ENCODE measurements at places on chromosomes 6 and 20. TPM values are rescaled to one million over a fixed set of nuclear protein-coding genes. Genes with fewer than 3 reads are reported as not detected.

DNA sequence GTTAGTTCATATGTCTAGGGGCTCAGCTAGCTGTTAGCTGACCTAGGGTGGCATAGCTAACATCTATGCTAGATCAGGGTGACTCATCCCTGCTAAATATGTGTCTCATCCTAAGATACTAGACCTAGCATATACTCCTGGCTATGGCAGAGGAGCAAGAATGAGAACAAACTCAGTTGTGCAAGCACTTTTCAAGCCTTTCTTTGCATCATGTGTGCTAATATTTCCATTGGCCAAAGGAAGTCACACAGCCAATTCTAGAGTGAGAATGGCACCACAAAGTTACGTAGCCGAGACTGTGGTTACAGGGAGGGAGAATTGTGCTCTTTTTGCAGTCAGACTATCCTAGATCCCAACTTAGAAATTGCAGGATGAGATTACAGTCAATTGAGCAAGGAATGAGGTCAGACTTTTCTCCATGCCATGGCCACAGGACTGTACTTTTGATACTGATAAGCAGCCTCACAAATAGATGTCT is 78.7 kb downstream of the PLCB4 start:
- no peaks in the 10 kb centered on the region for H3K36me3 ChIP-seq
- H3K4me3 ChIP-seq: no peak overlapping the region
- DNase-seq: no peak
- H3K27ac ChIP-seq: no peak overlapping the region
- no peaks in the 10 kb centered on the region for H3K27me3 ChIP-seq

DNA sequence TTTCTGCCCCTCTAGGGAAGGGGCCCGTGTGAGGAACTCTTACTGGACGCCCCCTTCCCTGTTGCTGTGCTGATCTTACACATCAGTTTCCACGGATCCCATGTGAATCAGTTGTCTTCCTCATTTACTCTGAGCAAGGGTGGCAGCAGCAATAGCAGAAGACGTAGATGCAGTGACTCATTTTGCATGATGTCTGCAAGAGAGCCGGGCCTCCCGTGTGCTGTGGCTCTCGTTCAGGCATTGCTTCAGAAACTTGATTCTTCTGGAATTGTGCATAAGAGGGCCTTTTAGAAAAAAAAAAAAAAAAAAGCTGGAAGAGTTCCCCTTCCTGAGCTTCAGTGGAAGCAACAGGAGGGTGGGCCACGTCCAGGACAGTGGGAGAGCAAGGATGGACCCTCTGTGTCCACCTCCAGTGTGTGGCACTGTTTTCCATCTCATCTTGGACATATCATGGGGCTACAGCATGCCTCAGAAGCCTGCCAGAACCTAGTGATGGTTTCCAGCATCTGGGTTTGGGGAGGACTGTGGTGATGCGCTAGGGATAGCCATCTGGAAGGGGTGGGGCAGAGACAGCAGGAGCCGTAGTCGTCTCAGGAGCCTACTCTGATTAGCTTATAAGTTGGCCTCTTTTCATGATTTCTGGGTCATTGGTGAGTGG is 62.1 kb downstream of the FOXO3 start:
- H3K36me3 ChIP-seq: peaks cover 1% of the 10 kb centered on the region
- no peak overlapping the region for H3K27ac ChIP-seq

DNA sequence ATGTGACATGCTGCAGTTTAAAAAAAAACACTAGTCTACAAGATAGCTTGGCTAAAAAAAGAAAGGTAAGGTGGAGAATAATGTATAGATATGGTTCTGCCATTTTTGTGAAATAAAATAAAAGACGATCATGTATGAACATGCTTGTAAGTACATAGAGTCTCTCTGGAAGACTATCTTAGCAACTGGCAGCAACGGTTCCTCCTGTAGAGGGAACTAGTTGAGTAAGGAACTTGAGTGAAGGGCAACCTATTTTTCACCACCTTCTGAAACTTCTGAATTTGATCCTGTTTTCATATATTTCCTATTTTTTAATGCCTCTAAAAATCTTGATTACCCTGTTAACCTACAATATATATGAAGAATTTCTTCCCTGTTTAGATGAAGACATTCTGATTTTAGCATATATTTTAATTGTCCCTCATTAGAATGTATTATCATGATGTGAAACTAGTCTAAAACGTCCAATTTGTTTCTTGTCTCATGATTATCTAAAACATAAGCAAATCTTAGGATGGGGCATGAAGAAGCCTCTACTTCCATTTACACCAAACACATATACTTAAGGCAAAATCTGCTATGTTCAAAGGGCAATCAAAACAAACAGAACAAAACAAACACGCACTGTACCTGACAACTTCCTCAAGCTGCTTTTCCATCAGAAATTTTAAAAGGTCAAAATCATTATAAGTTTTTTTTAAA is 202.5 kb downstream of the ISM1 start:
- H3K27ac ChIP-seq: no peak overlapping the region
- H3K4me1 ChIP-seq: no peaks in the 10 kb centered on the region
- no peaks in the 10 kb centered on the region for H3K36me3 ChIP-seq
- H3K27me3 ChIP-seq: no peaks in the 10 kb centered on the region

- H3K4me3 ChIP-seq: no peak overlapping the region
- H3K27me3 ChIP-seq: peaks cover 12% of the 10 kb centered on the region
- no peaks in the 10 kb centered on the region for H3K36me3 ChIP-seq
- H3K27ac ChIP-seq: no peak overlapping the region
- no peak for DNase-seq
These were observed 113.7 kb upstream of the ENPP5 start for GRCh38 chr6:46284475-46284874.

DNA sequence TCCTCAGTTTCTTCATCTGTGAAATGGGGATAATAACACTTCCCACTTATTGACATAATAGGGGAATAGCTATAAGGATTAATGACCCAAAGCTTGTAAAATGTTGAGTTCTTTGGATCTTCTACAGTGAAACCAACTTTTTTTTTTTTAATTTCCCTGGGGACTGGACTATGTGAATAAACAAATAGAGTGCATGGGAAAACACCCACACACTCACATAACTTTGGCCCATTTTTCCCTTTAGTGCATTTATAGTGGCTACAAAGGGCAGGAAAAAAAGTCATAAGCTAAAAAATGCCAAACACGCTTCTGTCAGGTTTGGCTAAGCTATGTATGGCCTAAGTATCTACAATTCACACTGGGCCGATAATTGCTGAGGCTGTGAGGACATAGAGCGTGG is 406.2 kb upstream of the JAG1 start:
- no peaks in the 10 kb centered on the region for H3K36me3 ChIP-seq
- H3K4me1 ChIP-seq: no peaks in the 10 kb centered on the region
- no peak overlapping the region for H3K27ac ChIP-seq
- no peak for DNase-seq

- H3K4me3 ChIP-seq: no peak overlapping the region
- no peaks in the 10 kb centered on the region for H3K36me3 ChIP-seq
- H3K27me3 ChIP-seq: no peaks in the 10 kb centered on the region
- H3K4me1 ChIP-seq: no peaks in the 10 kb centered on the region
- no peak for DNase-seq
These were observed 69.6 kb downstream of the TFAP2C start for GRCh38 chr20:56698749-56699148.

GRCh38 chr6:10338151-10338550 is 76.7 kb downstream of the TFAP2A start:
- DNase-seq: no peak
- no peaks in the 10 kb centered on the region for H3K4me1 ChIP-seq
- no peak overlapping the region for H3K4me3 ChIP-seq
- no peaks in the 10 kb centered on the region for H3K27me3 ChIP-seq

DNA sequence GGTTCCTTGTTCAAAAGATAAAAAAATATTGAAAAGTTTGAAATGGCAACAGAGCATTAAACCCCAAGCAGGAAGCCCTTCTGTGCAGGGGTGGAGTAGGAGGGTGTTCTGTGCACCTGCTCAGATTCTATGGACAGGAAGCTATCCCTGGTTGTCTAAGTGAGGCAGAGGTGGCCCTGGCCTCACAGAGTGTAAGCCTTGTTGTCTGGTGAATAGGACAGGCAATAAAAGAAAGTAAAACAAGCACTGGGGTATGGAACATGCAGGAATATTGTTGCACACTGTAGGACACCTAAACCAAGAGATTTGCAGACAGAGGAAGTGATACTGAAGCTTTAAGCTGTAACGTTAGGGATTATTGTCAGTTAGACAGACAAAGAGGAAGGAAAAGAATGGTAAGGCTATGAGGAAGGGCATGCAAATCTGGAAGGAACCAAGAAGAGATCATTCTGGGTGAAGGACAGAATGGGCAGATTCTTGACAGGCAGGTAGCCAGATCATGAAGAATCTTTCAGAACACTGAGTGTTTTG is 66.8 kb downstream of the TBC1D7 start:
- no peak overlapping the region for H3K4me3 ChIP-seq
- no peak overlapping the region for H3K27ac ChIP-seq
- DNase-seq: no peak
- H3K36me3 ChIP-seq: peaks cover 4% of the 10 kb centered on the region
- peaks cover 5% of the 10 kb centered on the region for H3K4me1 ChIP-seq

DNA sequence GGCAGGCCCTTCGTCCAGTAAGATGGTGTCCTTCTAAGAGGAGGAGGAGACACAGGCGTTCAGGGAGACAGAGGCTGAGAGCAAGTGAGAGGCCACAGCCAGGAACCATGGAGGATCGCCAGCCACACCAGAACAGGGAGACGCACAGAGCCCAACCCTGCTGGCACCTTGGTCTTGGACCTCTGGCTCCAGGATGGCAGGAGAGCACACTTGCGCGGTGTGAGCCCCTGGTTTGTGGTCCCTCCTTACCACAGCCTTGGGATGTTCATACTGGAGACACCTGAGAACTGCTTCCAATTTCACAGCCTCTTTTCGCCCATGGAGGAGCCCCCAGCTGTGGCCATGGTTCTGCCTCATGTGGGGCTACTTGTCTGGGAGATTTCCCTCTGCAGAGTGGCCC is 222.4 kb downstream of the DLL1 start:
- peaks cover 8% of the 10 kb centered on the region for H3K36me3 ChIP-seq
- no peak overlapping the region for H3K4me3 ChIP-seq
- no peak overlapping the region for H3K27ac ChIP-seq
- H3K27me3 ChIP-seq: peaks cover 37% of the 10 kb centered on the region
- peaks cover 2% of the 10 kb centered on the region for H3K4me1 ChIP-seq
- no peak for DNase-seq

GRCh38 chr20:47019121-47019824 is 124.6 kb downstream of the EYA2 start:
- H3K4me1 ChIP-seq: no peaks in the 10 kb centered on the region
- peaks cover 25% of the 10 kb centered on the region for H3K27me3 ChIP-seq
- no peak overlapping the region for H3K27ac ChIP-seq
- no peaks in the 10 kb centered on the region for H3K36me3 ChIP-seq
- no peak overlapping the region for H3K4me3 ChIP-seq

DNA sequence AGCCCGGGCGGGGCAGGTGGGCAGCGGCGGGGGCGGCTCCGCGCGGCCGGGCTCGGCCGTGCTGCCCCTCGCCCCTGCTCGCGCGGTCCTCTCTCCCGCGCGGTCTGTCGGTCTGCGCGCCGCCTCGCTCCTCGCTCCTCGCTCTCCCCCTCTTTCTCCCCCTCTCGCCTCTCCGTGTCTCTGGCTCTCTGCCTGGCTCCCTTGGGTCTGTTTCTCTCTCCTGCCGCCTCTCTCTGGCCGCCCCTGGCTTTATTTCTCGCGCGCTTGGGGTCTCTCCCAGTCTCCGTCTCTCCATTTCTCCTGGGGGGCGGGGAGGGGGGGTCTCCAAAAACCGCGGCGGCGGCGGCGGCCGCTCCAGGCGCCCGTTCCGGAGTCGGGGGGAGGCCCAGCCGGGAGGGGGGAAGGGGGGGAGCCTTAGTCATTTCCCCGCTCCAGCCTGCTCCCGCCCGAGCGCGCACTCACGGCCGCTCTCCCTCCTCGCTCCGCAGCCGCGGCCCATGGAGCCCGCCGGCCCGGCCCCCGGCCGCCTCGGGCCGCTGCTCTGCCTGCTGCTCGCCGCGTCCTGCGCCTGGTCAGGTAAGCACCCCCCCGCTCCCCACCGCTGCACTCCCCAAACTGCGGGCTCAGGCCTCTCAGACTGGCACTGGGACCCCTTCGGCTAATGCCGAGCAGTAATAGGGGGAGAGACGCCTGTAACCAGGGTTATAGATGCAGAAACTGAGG is at the start of gene SIRPA:
TSS of gene SIRPA (plus strand) at position 457 of the 723 bp plus-strand sequence. CDS start at position 498, 41 bp downstream.
- no peak within 1 kb of the TSS for H3K27ac ChIP-seq
- no peaks in the 10 kb centered on the region for H3K36me3 ChIP-seq
- no peak for DNase-seq
- H3K27me3 ChIP-seq: peaks cover 56% of the 10 kb centered on the region
- peak within 1 kb of the TSS; percentile 66 for H3K4me3 ChIP-seq
- H3K4me1 ChIP-seq: peaks cover 2% of the 10 kb centered on the region

GRCh38 chr6:149438855-149439254 is 38.8 kb downstream of the SUMO4 start:
- peaks cover 2% of the 10 kb centered on the region for H3K27me3 ChIP-seq
- no peak overlapping the region for H3K4me3 ChIP-seq
- no peak for DNase-seq
- no peaks in the 10 kb centered on the region for H3K36me3 ChIP-seq
- peaks cover 14% of the 10 kb centered on the region for H3K4me1 ChIP-seq

The GMEB2 gene
- 20.5 TPM for total RNA-seq

The CALHM4 gene
- total RNA-seq: not detected

The CCN6 gene
- total RNA-seq: not detected

The BMP5 gene
- total RNA-seq: not detected

The SH3BGRL2 gene
- 1.2 TPM for total RNA-seq

The KIF25 gene
- not detected for total RNA-seq

Measured in activated naive CD8-positive, alpha-beta T cell treated with anti-CD3 and anti-CD28 coated beads, Interleukin-2, amount 10 ng/mL, durations not matched to agents 7 days and 5 days (primary cell).